ENCODE measurements at places on chromosomes 12 and 14.
A peak's percentile ranks its signal among the peaks of the same experiment; 100 is the strongest.

- H3K4me1 ChIP-seq, result no peaks in the 10 kb centered on the region
- no peaks in the 10 kb centered on the region for H3K27me3 ChIP-seq
- no peaks in the 10 kb centered on the region for H3K36me3 ChIP-seq
- no peak overlapping the region for H3K27ac ChIP-seq
- DNase-seq, result no peak
- no peak overlapping the region for H3K4me3 ChIP-seq
Observed at GRCh38 chr14:97080991-97081390, 283.8 kb downstream of the VRK1 start.

- no peaks in the 10 kb centered on the region for H3K27me3 ChIP-seq
- H3K36me3 ChIP-seq, result peaks cover 4% of the 10 kb centered on the region
- no peak overlapping the region for H3K4me3 ChIP-seq
Observed at GRCh38 chr12:12487490-12487889, 75.2 kb downstream of the DUSP16 start.

DNA sequence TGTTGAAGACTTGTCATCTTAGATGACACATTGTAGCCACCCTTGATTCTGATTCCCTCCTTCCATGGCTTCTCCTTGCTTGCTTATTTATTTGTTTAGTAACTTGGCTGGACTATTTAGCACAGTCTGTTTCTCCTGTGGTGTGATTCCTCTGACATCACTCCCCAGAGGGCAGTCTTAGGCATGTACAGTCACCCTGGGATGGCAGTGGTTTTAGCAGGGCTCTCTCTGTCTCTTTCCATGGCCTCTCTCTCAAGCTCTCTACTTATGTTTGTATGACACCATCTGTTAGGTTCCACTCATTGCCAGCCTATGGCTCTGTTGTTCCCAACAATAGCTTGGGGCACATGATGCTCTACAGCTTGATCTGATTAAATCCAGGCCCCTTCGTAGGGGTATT is 158.3 kb downstream of the ADGRD1 start:
- DNase-seq, result no peak
- no peaks in the 10 kb centered on the region for H3K4me1 ChIP-seq
- H3K36me3 ChIP-seq, result no peaks in the 10 kb centered on the region
- peaks cover 11% of the 10 kb centered on the region for H3K27me3 ChIP-seq
- H3K27ac ChIP-seq, result no peak overlapping the region
- H3K4me3 ChIP-seq, result no peak overlapping the region

DNA sequence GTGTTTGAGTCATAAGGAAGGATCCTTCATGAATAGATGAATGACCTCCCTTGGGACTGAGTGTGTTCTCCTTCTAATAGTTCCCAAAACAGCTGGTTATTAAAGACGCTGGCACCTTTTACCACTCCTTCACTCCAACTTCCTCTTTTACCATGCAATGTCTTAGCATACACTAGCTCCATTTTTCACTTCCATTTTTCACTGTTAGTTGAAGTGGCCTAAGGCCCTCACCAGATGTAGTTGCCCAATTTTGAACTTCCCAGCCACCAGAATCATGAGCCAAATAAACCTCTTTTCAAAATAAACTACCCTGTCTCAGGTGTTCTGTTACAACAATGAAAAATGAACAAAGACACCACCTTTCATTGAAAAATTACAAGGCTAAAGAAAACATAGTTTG is 64.7 kb downstream of the GPR65 start:
- no peak overlapping the region for H3K27ac ChIP-seq
- no peak overlapping the region for H3K4me3 ChIP-seq
- no peaks in the 10 kb centered on the region for H3K27me3 ChIP-seq

GRCh38 chr12:13104409-13104808 is 942 bp upstream of the GSG1 start:
- H3K4me3 ChIP-seq, result no peak overlapping the region
- H3K27me3 ChIP-seq, result no peaks in the 10 kb centered on the region
- H3K4me1 ChIP-seq, result peaks cover 13% of the 10 kb centered on the region
- H3K36me3 ChIP-seq, result no peaks in the 10 kb centered on the region
- H3K27ac ChIP-seq, result no peak overlapping the region

GRCh38 chr12:131774576-131775391 is 53.4 kb upstream of the MMP17 start:
- no peak overlapping the region for H3K4me3 ChIP-seq
- no peak overlapping the region for H3K27ac ChIP-seq
- H3K27me3 ChIP-seq, result no peaks in the 10 kb centered on the region
- H3K4me1 ChIP-seq, result no peaks in the 10 kb centered on the region
- no peak for DNase-seq
- H3K36me3 ChIP-seq, result peaks cover 95% of the 10 kb centered on the region

DNA sequence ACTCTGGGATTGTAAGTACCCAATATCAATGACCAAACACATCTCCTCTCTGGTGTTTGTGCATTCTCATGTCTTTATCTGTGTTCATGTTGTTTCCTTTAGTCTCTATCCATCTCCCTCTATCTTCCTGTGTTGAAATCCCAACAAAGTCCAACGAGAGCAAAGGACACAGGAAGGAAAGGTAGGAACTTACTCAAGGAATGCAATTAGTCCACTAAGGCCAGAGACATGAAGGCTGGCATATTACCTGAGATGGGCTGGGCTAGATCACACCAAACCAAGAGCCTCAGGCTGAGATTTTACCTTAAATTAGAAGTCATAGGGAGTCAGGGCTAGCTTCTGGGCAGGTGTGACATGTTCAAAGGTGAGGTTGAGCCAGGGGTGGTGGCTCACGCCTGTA is 14.3 kb upstream of the LGALS3 start:
- peaks cover 9% of the 10 kb centered on the region for H3K4me1 ChIP-seq
- H3K36me3 ChIP-seq, result no peaks in the 10 kb centered on the region
- H3K4me3 ChIP-seq, result no peak overlapping the region
- no peaks in the 10 kb centered on the region for H3K27me3 ChIP-seq
- DNase-seq, result no peak

DNA sequence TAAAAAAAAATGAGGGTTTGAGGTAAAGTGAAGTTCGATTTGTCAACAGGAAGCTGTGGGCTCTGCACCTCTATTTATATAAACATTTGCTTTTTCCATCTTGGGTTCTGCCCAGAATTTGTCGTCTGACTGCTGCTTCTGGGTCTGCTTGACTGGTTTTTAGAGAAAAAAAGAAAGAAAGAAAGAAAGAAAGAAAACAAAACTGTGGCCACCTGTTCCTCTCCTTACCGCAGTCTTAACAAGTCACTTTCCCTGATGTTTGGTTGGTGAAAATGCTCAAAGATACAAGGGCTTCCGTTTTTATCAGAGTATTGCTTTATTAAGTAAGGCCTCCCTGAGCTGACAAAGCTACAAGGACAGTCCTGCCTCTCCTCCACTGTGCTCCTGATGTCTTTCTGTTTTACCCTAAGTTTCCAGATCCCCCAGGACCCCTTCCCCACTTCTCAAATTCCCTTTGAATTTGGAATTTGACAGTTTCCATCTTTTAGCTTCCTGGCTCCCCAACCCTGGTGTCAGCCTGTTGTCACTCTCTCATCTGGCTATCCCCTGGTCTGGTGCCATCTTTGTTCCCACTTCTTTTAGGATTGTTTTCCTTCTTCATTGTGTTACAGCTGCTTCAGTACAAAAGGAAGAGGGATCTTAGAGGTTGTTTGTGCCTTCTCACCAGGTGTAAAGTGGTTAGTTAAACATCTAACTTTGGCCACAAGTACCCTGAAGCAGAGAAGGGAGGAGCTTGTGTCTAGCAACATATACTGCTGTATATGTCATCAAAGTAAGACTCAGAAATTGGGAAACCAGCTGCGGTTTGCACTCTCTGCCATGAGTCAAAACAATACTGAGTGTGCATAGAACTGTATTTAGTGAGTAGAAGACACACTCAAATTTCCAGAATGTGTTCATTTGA is 18.0 kb downstream of the MFAP5 start:
- no peaks in the 10 kb centered on the region for H3K4me1 ChIP-seq
- peak; percentile 40 for DNase-seq

DNA sequence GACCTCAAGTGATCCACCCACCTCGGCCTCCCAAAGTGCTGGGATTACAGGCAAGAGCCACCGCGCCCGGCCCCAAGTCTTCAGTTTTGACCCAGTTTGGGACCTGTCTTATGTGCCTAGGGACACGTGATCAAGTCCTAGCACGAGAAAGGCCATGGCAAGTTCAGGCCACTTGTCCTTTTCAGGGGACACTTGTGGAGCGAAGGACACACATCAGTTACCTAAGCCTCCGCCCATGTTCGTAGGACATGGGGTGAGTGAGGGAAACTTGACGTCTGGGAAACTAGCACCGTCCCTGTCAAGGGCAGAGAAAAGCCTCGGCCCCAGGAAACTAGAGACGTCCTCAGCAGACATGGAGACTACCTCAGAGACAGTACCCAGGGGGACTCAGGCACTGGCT is 60.7 kb downstream of the KDM2B start:
- H3K4me3 ChIP-seq, result no peak overlapping the region
- no peaks in the 10 kb centered on the region for H3K4me1 ChIP-seq
- peaks cover 39% of the 10 kb centered on the region for H3K36me3 ChIP-seq
- DNase-seq, result no peak
- H3K27ac ChIP-seq, result no peak overlapping the region

DNA sequence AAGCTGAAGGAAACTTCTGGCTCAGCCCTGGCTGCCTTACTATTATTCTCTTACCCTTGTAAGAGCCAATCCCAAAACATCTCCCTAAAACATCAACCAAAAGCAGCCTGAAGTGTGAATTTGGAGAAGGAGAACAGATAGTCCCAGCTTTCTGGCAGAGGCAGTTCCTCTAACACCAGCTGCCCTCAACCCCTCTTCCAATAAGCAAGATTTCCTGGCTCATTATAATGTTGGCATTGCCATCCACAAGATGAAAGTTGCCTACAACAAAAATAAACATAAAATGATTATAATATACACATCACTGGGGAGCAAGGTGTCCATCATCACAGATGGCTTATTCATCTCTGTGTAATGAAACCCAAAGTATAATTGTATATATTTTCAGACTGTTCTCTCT is 352.5 kb upstream of the CCDC196 start:
- H3K36me3 ChIP-seq, result no peaks in the 10 kb centered on the region
- DNase-seq, result no peak
- no peaks in the 10 kb centered on the region for H3K4me1 ChIP-seq
- no peak overlapping the region for H3K27ac ChIP-seq
- no peaks in the 10 kb centered on the region for H3K27me3 ChIP-seq

DNA sequence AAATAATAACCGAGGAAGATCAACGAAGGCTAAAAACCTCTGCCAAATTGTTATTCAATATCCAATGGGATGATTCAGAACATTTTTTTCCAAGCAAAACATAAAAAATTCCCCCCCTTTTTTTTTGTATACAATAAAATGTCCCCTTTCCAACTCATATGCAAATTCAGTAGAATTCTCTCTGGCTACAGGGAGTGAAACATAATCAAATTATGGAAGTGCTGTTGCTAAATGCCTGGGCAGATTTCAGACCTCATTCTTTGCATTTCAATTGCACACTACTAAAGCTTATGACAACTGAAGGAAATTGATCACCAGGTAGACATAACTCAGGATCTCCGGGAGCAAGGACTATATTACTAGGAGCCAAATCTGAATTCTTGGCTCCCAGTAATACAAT is 51.0 kb downstream of the LMNTD1 start:
- no peaks in the 10 kb centered on the region for H3K36me3 ChIP-seq
- H3K27me3 ChIP-seq, result no peaks in the 10 kb centered on the region
- H3K4me3 ChIP-seq, result no peak overlapping the region
- H3K27ac ChIP-seq, result no peak overlapping the region

DNA sequence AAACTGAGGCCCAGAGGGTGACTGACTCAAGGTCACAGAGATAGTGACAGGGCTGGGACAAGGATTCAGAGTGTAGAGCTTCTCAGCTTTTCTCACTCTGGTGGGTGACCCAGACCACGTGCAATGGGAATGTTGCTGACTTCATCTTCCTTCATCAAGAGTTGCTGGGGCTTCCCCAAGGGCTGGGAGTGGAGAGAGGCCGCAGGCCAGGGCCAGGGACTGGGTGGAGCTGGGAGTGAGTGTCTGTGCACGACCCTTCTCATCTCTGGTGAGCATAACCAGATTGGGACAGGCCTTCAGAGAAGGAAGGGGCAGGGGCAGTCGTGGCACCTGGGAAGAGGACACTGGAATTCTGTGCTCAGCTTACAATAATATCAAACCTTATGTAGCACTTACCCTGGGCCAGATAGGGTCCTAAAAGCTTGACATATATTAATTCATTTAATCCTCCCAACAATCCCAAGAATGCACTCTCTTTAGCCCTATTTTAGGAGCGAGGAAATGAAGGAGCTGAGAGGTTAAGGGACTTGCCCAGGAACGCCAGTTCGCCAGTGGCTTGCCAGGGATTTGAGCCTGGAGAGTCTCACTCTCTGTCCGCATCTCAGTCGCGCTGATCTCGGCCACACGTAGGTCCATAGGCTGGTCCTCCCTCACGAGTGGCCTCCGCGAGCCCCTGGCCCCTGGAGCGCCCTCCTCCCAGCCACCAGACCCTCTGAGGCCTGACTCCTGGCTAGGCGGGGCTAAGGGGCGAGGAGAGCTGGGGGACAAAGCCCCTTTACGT is 15.8 kb downstream of the KRT18 start:
- DNase-seq, result no peak
- H3K4me3 ChIP-seq, result peak overlapping the region; percentile 41
- H3K4me1 ChIP-seq, result no peaks in the 10 kb centered on the region
- H3K27ac ChIP-seq, result no peak overlapping the region

GRCh38 chr12:79681008-79681590 is 9.7 kb downstream of the PAWR start:
- peaks cover 38% of the 10 kb centered on the region for H3K4me1 ChIP-seq
- no peaks in the 10 kb centered on the region for H3K27me3 ChIP-seq
- DNase-seq, result no peak
- no peak overlapping the region for H3K4me3 ChIP-seq
- H3K36me3 ChIP-seq, result no peaks in the 10 kb centered on the region
- no peak overlapping the region for H3K27ac ChIP-seq

GRCh38 chr14:23663127-23663526 is 27.0 kb downstream of the DHRS2 start:
- peaks cover 6% of the 10 kb centered on the region for H3K27me3 ChIP-seq
- no peaks in the 10 kb centered on the region for H3K4me1 ChIP-seq

DNA sequence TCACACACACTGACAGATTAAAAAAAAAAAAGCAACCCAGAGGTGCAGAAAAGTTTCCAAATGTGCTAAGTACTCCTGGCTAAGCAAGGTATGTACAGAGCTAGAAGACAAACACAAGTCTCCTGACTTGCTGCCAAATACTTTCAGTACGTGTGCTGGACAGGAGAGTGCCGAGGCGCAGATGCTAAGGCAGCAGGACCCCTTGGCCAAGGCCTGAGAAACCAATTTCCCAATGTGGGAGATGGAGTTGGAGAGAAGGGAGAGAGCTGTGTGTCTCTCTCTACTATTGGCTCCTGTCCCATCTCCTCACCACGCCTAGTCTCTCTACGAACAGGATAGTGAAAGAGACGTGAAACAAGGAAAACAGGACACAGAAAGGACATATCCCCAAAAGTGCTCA is 5.3 kb downstream of the SPRYD3 start:
- no peak for DNase-seq
- H3K27me3 ChIP-seq, result no peaks in the 10 kb centered on the region
- H3K27ac ChIP-seq, result peak overlapping the region; percentile 66
- H3K36me3 ChIP-seq, result peaks cover 74% of the 10 kb centered on the region
- H3K4me1 ChIP-seq, result peaks cover 96% of the 10 kb centered on the region
- H3K4me3 ChIP-seq, result no peak overlapping the region
